ENCODE measurements at places on chromosomes 7 and 10.
A peak's percentile ranks its signal among the peaks of the same experiment; 100 is the strongest.

DNA sequence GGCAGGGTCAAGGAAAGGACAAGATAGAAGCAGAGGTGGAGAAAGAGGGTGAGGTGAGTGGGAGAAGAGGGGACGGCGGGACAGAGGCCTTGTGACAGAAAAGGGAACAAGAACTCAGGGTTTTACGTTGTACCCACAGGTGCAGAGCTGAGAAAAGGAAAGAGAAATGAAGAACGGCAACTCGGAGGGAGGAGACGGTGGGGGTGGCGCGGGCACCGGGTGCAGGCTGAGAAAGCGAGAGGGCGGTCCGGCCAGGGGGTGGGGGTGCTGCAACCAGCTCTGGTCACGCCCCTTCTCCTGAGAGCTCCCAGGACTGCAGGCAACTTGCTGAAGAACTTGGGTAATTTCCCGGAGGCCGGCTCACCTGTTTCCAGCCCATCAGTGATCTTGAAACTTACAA, 65.3 kb downstream of the CARD11 start:
- peak; percentile 82 for DNase-seq

DNA sequence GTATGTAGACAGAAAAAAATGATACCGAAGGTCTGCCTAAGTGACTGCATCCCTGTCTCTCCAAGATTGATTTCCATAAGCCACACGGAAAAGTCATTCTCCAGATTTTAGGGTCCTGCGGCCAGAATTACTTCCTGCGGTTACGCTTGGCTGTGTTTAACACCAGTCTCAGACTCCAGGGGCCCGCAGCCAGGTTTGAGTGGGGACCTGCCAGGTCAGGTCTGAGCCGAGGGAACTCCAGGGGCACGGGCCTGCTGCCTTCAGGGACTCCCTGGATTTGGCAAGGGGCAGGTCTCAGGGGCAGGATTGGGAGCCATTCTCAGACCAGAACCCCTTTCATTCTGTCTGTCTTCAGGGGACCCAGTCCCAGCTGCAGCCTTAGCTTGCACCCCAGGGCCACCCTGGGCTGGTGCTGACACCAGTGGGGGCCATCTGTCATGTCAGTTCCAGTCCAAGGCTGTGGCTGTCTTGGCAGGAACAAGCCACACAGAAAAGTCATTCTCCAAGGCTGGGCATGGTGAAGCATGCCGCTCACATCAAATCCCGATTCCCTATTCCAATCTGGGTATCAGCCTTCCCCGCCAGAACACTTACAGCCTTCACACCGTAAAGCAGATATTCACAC, 39.0 kb downstream of the TMEM120A start:
- DNase-seq, result no peak

GRCh38 chr10:110497438-110498086, at the start of gene DUSP5:
DUSP5 (plus strand) TSS chr10:110497907; CDS start chr10:110498122, 215 bp downstream.
- peak; percentile 95 for DNase-seq

DNA sequence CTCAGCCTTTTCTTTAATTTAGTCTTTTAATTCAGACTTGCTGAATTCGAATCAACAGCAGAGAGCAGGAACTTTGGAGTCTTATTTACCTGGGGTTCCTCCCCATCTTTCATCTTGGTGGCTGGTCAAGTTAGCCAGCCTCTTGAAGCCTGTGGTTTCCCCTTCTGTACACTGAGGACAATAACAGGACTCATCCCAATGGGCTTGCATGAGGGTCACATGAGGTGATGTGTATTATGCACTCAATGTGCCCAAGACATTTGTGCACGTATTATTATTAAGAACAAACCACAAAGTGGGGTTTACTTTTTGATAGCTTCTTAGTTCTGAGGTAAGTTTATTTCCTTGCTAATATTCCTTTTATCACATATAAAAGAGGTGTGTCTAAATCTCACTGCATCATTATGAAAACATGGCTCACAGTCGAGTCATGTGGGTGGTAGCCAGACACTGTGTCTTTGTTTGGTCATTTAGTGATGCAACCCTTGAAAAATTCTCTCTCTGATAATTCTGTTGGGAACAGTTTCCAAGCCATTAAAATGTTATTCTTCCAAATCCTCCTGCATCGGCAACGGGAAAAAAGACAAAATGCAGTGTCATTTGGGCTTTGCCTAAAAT, 86.5 kb upstream of the GRB10 start:
- DNase-seq, result no peak

GRCh38 chr7:69620063-69620462, 21.8 kb downstream of the AUTS2 start:
- DNase-seq, result no peak

- no peak for DNase-seq
Measured at GRCh38 chr10:116069856-116070255, 203.2 kb downstream of the GFRA1 start.

- DNase-seq, result no peak
Measured at GRCh38 chr10:92574548-92575261, 812 bp upstream of the IDE start.

DNA sequence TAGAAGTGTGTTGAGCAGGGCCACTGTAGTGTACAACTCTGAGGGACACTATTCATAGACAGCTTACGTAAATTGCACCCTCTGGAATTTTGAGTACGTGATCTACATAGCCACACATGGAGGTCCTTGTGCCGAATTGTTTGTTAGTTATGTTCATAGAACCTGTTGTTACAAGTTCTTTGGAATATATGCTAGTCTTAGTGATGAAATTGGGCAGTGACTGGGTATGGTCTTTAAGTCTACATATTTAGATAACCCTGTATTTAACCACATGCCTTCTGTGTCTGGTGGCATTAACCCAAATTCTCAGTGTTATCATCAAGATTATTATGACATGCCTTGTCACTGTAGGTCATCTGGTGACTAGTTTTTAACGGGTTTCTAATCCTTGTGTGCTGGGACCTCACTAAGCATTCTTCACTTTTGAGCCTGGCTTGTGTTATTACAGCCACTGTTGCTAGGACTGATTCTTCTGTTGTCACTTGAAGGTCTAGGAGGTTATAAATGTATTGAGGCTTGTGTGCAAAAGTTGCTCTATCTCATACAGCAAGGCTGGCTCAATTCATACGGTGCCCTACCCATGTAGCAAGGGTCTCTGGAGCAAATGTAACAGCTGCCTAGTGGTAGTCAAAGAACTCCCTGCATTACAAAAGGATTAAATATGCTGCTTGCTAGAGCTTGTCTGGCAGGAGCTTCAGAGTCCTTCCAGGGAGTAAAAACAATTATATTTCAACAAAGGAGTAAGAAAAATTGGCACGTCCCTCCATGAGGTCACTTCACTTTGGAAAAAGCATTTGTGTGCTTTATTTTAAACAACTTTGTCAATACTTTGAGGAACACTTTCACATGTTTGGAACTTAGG, 65.4 kb downstream of the CDK14 start:
- no peak for DNase-seq

GRCh38 chr7:150406567-150407421, 27.7 kb downstream of the ZNF775 start:
- no peak for DNase-seq

DNA sequence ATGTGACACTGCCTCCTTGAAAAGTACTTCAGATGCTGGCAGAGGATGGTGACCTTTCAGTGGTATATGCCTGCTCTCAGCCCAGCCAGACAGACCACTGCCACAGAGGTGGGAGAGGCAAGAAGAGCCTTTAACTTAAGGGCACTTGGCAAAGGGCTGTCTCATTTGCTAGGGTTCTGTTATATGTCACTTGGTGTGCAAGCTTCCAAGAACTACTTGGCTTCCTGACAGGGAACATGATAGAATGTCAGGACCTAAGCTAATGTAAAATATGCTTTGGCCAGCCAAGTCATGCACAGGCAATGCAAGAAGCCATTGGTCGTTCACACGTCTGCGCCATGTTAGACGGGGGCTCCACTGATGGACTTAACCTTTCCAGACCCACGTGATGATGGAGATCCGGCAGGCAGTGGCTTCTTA, 54.7 kb downstream of the RBM20 start:
- DNase-seq, result no peak

- no peak for DNase-seq
Measured at GRCh38 chr10:10294881-10295529, 722.7 kb upstream of the CELF2 start.

- DNase-seq, result no peak
Measured at GRCh38 chr7:117895276-117895675, 22.0 kb upstream of the CTTNBP2 start.

DNA sequence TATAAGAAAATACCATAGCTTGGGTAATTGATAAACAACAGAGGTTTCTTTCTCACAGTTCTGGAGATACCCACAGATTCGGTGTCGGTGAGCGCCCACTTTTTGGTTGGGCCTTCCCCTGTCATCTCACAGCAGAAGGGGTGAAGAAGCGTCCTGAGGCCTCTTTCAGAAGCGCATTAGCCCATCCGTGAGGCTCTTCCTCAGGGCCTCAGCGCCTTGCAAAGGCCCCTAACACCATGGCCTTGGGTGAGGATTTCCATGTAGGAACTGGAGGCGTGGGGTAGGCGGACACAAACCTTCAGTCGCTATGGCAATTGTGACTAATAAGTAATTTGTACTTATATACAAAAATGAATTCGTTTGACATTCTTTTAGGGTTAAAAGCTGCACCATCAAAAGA, 316.0 kb downstream of the PTPRN2 start:
- DNase-seq, result no peak

DNA sequence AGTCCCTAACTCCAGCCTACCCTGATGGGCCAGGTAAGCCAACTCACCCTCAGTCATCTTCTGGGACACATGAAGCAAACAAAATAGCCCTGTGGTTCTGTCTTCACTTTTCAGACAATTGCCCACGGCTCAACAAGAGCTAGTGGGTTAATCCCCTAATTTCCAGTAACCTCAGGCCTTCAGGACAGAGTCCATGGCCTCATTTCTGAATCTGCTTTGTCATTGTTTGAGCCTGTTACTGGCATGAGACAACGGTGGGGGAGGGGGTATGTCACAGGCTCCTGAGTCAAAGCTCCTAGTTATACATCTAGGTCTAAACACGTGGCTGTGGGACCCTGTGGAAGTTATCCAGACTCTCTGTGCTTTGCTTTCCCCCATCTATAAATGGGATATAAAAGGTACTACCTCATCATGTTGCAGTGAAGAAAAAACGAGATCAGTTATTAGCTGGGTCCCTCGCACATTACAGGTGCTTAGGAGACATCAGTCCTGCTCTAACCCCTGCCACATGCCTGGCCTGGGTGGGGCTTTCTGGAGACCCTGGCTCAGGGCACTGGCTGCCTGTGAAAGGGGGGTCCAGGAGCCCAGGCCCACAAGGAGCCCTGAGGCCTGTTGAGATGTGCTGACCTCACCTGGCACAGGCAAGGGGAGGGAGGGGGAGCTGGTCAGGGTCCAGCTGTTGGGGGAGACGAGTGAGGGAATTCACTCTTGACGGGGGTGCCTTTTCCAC, 16.5 kb downstream of the MAT1A start:
- DNase-seq, result no peak
